CD4-positive, alpha-beta T cell treated with Interleukin-15 for 4 hours (primary cell): ENCODE measurements at places on chromosomes 6 and 20.

- no peak for DNase-seq
These were observed 26.6 kb downstream of the FOXC1 start for GRCh38 chr6:1636272-1636825.

DNA sequence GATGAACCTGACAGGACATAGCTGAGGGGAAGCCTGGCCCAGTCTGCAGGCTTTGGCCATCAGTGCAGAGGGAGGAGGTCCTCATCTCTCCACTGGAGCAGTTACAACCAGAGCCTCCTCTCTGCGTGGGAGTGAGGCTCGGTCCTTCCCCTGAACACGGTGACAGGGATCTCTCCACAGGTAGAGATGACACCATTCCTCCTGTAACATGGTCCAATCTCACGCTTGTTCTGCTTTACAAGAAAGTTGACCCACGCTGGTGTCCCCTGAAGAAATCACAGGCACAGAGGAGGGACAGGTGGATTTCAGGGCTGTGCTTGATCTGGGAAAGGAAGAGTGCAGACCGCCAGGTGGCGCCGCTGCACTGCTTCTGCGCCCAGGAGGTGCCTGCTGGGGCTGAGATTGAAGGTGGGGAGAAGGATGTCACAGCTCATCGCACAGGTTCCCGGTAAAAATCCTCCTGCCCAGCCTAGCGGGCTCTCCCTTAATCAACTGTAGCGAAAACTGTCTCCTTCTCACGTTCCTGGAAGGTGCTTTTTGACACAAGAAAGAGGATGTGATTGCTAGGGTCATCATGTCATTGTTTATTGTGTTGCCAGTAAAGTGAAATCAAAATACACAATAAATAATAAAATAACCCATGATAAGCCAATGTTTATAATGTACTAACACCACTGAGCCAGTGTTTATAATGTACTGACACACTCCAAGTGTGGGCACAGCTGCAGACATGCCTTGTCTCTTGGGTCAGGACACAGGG is 20.4 kb downstream of the HLA-G start:
- DNase-seq, result peak; percentile 86

GRCh38 chr6:53717566-53717965 is 52.0 kb upstream of the KLHL31 start:
- DNase-seq, result no peak

DNA sequence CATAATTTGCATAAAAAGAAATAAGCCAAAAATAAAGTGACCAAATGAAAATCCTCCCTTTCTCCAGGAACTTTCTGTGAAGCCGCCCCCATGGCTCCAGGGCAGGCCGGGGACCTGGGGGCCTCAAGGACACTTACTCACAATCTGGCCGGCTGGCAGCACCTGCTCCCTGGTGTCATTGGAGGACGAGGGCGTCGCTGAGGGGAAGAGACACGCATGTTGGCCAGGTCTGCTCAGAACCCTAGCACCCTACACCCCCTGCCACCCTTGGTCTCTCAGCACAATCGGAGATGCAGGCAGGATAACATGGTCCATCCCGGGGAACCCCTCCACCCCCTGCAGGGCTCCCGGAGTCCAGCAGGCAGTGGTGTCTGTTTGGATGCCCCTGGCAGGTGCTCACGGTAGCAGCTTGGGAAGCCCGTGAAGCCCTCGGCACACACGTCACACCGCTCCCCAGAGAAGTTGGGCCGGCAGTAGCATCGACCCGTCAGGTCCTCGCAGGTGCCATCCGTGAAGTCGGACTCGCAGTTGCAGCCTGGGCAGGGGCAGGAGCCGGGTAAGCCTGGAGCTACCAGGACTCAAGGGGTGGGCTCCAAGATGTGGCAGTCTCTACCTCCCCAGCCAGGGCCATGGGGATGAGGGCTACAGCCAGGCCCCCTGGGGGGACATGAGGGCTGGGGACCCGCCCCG is 21.3 kb downstream of the LAMA5 start:
- no peak for DNase-seq

DNA sequence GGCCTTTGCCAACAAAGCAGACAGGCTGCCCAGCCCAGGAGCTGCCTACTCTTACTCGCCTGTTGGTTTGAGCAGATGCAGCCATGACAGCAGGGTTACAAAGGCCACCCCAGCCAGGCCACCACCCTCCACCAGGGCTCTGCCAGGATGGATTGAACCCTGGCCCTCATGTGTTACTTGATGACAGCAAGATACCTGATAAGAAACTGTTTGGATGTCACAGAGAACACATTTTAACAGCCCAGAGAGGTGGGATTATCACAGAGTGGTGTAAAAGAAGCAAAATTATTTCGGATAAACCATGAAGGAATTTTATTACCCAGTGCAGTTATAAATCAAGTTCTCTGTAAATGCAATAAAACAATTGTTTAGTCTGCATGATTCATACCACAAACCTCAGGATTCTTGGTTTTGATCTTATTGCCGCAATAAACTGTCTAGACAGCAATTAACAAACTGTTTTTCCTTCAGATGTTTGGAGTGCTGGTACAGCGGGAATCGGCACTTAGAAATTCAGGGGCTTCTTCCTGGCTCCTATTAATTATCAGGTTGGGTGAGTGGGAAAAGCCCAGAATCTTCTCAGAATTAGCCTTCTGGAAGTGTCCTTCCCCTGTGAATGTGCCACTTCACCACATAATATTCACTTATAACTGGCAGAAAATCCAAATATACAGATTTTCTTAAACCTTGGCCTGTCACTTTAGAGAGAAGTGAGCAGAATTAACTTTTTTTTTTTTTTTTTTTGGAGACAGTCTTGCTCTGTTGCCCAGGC is 58.0 kb upstream of the SALL4 start:
- DNase-seq, result no peak

- DNase-seq, result no peak
These were observed 1.5 kb downstream of the RIOK1 start for GRCh38 chr6:7391151-7391550.

- no peak for DNase-seq
These were observed 162.5 kb downstream of the KHDC1L start for GRCh38 chr6:73062837-73063236.

DNA sequence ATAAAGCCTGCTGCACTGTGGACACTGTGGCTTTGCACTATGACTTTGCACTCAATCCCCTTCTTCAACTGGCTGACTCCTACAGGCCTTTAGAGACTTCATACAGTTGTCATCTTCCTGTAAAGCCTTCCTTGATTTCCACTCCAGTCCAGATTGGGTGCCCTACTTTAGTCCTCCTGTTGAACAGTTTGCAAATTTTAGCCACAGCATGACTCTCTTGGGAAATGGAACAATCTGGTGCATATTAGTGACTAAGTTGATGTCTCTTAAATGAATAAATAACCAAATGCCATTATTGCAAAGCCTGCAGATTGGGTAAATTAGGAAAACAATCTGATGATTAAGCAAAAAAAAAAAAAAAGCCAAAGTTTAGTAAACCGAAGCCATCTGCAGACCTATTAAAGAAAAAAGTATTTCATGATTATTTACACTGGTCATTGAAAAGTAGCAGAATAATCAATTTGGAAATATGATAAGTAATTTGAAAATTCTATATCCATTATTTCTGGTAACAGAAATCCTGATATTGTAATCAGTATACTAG is 12.6 kb downstream of the PLCB4 start:
- DNase-seq, result no peak

DNA sequence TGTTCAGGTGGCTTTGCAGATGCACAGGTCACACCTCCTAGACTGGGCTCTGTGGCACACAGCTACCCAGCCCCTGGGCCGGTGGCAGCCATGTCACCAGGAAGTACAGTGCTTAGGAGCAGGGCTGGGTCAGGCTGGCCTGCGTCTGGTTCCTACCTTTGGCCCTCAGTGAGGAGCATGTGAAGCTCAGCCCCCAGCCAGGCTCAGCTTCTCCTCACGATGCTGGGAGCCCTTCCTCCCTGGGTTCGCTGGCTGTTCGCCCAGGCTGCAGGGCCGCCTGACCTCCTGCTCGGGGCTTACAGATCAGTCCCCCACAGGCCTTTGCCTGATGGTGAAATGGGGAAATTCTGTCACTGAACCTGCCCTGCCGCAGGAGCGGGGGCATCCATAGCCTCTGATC is 23.1 kb downstream of the SPATA2 start:
- DNase-seq, result no peak

DNA sequence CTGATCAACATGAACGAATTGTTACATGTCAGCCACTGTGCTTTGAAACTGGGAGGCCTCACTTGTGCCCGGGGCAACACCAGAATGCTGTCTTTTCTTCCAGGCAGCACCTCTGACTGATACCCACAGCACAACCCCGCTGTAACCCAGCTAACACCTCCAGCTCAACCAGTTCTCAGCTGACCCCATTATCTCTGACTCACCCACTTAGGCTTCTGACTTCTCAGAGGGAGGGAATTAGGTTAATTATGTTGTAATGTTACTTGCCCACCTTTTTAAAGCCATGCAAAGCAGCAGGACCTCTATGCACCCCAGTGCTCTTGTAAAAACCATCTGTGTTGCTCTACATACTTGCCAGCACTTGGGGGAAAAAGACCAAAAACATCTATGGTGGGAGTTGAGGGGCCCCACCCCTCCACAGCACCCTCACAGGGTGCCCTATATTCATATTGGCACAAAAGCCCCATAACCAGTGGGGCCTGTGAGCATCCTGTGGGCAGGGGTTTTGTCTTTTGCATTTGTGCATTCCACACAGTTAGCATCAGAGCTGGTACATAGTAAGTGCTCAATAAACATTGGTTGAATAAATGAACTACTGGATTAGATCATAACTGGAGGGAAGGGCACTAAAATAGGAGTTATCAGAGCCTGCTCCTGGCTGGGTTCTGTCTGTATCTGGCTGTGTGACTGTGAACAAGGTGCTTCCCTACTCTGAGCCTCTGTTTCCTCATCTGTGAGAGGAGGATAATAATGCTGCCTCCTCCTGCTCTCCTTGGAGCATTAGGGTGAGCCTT is 22.3 kb downstream of the BNIP5 start:
- no peak for DNase-seq
